ENCODE measurements at places on chromosomes 16 and 17.

DNA sequence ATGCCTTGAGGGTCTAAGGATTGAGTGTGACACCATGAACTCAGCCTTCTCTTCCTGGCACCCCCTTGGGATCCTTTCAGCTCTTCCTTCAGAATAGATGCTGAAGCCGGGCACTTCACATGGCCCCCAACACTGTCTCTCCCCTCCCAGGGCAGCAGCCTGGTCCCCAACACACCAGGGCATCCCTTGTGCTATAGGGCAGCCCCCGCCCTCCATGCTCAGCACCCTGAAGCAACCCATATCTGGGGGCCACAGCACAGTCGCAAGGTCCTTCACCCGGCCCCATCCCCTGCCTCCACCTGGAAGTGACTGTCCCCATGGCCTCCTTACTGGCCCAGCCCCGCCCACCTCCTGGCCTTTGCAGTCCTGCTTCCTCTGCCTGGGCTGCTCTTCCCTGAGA is 143.1 kb downstream of the C16orf95 start:
- DNase-seq: no peak

- DNase-seq: no peak
Measured at GRCh38 chr17:40075201-40075941, 12.6 kb downstream of the THRA start.

DNA sequence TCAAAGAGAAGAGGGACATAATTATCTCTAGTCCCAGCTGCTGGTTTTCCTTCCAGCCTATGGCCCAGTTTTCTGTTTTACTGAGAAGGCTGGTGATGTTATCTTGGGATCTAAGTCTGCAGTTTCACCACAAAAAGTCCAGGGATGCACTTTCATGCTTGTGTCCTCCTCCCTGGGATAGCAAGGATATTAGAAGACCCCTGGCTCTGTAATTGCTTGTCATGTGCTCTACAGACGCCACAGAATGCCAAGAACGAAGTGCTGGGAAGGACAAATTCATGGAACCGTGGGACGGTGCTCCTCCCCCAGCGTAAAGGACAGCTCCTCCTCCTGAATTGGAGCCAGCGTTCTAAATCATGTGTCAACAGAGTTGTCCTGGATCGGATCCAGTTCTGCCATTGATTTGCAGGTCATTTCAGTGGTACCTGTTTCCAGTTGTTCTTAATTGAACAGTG is 8.6 kb downstream of the MAPT start:
- no peak for DNase-seq

DNA sequence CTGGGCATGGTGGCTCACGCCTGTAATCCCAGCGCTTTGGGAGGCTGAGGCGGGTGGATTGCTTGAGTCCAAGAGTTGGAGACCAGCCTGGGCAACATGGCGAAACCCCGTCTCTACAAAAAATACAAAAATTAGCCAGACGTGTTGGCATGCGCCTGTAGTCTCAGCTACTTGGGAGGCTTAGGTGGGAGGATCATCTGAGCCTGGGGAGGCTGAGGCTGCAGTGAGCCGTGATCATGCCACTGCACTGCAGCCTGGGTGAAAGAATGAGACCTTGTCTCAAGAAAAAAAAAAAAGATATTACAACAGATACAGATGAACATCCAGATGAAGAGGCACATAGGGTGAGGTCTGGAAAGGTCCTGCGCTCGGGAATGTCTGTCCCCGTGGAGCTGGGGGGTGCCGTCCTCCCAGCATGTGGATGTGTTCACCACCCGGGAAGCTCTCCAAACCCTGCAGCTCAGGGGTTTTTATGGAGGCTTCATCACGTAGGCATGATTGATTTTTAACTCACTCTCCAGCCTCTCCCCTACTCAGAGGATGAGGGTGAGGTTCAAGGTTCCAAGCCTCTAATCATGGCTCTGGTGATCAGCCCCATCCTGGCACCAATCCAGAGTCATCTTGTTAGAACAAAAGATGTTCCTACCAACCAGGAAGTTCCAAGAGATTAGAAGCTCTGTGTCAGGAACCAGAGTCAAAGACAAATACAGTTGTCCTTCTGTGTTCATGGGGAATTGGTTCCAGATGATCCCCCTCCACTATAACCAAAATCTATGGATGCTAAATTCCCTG is 85.0 kb upstream of the DNAJA2 start:
- DNase-seq: no peak

DNA sequence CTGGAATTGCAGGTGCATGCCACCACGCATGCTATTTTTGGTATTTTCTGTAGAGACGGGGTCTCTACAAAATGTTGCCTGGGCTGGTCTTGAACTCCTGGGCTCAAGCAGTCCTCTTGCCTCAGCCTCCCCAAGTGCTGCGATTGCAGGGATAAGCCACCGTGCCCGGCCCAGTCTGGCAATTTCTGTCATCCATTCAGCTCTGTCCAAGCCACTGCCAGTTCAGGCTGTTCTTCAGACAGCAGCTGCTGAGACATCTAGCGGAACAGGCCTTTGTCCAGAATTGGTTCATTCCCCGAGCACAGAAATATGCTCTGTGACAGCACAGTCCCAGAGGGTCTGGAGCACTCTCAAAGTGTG is 5.4 kb downstream of the SLC47A1 start:
- no peak for DNase-seq

GRCh38 chr17:42675965-42676423 is 800 bp downstream of the PLEKHH3 start:
- no peak for DNase-seq

DNA sequence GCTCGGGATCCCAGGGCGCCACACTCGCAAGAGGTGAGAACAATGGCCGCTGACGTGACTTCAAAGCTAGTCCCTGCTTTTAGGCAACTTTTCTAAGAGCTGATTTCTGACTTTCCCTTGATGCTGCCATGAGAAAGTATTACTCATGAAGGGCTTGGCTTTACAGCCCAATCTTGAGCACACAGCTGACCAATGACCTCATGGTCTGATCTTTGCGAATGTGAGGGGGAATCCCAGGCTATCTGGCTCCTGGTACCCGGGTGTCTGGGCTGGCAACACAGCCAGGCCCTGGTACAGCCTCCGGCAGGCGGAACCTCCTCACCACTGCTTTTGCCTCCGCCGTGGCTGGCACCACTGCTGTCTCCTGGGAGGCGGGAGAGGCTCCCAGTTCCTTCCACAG is 17.5 kb downstream of the NDUFAF8 start:
- DNase-seq: no peak

DNA sequence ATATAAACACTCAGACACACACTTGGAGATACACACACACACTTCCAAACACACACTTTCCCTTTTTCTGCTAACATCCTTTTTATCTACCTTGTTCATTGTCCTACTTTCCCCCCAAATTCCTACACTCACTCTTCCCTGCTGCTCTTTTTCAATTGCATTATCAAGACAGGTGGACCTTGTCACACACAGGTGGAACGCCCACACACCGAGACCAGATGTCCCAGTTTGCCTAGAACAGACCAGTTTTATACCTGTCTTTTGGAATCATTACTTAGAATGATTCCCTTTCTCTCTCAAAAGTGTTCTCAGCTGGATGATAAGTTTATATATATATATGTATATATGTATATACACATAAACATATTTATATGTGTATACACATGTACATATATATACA is 50.7 kb upstream of the ARHGAP44 start:
- no peak for DNase-seq

- DNase-seq: no peak
Measured at GRCh38 chr16:54847609-54848008, 83.1 kb upstream of the IRX5 start.

GRCh38 chr17:60888812-60889709 is 211.4 kb downstream of the BCAS3 start:
- no peak for DNase-seq

DNA sequence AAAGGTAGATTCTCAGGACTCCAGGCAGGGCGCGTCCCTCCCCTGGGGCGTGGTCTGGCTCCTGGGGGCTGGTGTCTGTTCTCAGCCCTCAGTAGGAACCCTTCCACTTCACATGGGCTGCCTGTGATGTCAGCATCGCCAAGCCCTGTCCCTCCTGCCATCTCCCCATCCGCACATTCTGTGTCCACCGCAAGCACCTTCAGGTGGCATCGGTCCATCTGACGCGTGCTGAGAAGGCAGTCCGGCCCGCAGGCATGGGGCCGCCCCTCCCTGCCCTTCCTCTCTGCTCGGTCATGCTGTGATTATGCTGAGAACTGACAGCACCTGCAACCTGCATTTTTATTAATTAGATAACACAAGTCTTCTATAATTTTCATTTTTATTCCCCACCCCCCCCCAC is 12.7 kb upstream of the DNAH17 start:
- no peak for DNase-seq

DNA sequence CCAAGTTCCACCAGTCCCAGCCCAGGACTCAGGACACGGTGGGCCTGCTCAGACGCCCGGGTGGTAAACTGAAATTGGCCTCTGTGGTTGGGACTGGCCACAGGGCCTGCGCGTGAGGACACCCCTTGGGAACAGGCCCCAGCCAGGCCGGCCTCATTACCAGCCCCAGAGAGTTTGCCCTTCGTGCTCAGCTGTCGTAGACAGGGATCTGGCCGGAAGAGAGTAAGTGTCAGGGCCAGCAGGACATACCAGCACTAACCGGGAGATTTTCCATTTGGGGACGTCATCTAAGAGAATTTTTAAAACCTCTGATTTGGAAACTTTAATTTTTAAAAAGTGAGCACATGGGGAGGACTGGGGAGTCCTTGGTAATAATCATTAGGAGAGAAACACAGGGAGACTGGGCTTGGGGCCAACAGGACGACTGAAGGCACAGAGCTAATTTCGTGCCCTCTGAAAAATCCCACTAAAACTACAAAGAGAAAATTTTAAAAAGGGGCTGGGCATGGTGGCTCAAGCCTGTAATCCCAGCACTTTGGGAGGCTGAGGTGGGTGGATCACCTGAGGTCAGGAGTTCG is 2.4 kb upstream of the RBFOX3 start:
- no peak for DNase-seq
